ENCODE measurements at places on chromosomes 12 and 14.

- DNase-seq: no peak
Measured at GRCh38 chr14:94328196-94328595, 5.1 kb upstream of the SERPINA6 start.

GRCh38 chr14:33933386-33933933, 17.4 kb downstream of the EGLN3 start:
- DNase-seq: no peak

DNA sequence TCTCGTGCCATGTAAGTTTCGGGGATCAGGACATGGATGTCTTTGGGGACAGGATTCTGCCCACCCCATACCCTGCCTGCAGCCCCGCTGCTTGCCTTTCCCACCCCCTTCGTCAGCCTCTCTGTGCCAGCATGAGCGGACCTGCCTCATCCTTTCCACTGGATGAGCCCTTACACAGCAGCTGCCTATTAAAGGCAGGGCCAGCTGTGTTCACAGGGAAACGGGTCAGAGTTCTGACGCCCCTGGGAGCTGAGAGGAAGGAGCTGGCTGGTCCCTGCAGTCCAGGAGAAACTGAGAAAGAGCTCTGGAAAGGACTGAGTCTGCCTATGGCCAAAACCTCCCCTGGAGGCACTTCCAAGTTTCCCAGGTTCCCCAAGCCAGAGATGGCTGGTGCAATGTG, 83.5 kb upstream of the NCOR2 start:
- no peak for DNase-seq

GRCh38 chr12:88339966-88340365, 197.9 kb downstream of the TMTC3 start:
- no peak for DNase-seq

DNA sequence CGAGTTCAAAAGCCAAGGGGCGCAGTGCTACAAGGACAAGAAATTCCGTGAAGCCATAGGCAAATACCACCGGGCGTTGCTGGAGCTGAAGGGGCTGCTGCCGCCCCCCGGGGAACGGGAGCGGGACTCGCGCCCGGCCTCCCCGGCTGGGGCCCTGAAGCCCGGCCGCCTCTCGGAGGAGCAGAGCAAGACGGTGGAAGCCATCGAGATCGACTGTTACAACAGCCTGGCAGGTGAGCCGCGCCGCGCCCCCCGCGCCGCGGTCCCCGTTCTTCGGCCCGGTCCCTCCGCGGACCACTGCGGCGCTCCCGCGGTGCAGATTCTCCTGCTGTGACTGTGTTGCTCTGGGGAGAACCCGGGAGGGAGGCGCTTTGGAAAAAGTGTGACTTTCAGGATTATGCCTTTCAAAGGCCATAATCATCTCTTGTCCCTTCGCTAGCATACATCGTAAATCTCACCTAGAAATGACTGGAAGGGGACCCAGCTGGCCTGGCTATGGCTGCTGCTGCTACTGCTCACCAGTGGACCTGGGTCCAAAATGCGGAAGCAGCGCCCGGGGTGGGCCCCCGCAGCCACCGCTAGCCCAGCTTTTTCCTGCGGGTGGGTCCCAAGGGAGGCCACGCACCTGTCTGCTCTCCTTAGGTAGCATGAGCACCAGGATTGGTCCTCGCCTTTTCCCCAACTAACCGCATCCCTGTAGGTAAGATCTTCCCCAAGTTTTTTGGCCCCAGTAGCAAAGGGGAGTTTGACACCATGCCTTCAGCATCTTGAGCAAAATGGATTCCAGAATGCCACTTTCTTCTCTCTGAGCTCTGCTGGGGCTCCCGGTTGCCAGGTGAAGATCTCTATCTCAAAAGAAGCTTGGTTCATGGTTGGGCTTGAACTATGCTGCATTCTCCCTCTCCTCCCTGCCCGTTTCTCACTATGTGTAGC, 853 bp downstream of the TTC9 start:
- DNase-seq: peak; percentile 55

DNA sequence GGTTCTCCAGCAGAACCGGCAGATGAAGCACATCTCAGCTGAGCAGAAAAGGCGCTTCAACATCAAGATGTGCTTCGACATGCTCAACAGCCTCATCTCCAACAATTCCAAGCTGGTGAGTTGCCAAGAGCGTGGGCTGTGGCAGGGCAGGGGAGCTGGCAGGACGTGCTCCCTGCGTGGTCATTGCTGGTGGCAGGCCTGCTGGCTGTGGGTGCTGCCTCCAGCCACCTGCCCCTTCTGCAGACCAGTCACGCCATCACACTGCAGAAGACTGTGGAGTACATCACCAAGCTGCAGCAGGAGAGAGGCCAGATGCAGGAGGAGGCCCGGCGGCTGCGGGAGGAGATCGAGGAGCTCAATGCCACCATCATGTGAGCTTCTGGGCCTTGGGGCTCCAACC, 35.8 kb downstream of the IL31 start:
- peak; percentile 52 for DNase-seq

DNA sequence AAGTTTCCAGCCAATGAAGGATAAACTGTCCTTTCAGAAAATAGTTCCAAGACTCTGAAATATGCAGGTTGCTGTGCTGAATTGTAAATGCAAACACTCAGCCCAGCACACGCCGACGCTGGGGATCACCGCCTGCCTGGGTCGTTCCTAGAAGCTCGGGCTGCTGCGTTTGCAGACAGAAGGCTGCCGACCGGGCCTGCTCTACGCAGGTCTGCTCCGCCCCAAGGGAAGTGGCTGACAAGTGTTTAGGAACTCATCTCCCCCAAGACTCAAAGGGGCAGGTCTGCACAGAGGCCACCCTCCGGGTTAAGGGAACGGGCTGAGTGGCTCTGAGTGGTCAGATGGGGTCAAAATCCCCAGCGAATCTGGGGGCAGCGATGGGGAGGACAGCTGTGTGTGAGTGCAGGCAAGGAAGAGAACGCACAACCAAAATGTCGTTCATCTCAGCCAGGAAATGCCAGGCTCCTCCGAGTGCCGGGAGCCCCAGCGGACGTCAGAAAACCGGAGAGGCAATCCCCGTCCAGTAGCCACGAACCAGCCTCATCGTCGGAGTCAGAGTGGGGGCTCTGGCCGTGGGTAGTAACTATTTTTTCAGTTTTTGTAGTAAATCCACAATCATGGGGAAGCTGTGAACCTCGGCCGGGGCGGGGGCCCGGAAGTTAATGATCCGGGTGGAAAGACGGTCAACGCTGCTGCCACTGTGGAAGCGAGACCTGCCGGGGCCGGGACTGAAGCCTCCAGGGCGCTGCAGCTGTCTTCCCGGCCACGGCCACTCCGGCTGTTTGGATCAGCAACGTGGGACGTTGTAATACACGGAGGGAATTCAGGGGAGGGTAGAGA, 6.0 kb downstream of the GALNT9 start:
- DNase-seq: no peak

DNA sequence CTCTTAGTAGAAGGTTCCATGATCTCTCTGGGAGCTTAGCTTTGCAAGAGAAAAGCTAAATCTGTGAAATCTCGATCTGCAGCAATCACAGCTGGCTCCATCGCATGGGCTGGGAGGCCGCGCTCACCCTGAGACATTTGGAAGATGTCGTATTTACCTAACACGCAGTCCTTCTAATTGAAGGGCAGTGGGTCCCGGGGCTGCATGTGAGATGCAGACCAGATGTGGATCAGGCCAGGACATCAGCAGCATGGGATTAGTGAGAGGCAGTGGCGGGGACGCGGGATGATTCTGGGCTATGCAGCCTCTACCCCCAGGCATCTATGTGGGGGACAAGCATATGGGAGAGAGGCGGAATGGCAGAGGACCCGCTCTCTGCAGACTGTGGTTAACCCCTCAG, 312.4 kb upstream of the RTL1 start:
- DNase-seq: no peak

- DNase-seq: no peak
Measured at GRCh38 chr12:57149245-57149900, 2.0 kb upstream of the LRP1-AS start.

DNA sequence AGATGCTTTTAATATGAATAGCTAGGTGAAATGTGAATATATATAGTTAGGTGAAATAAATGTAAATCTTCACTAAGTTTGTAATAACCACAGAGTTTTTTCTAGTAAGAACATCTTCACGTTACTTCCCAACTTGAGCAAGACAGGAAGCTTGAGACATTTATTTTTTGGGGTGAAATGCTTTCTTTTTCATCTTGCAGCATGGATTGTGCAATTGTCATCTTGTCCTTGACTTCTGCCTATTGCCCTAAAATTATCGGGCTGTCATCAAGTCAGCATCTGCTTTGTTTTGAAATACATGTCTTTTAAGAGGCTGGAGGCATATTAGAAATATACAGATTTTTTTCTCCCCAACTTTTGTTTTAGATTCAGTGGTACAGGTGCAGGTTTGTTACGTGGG, 433.9 kb downstream of the PCNX1 start:
- DNase-seq: no peak

GRCh38 chr12:59484575-59484974, 111.3 kb upstream of the SLC16A7 start:
- no peak for DNase-seq

All from DMS79 treated with DMSO at 0.1 percent for 48 hours (cell line).